CD4-positive, alpha-beta T cell treated with Interleukin-17A for 4 hours (primary cell): ENCODE measurements at places on chromosomes 3 and 15.

DNA sequence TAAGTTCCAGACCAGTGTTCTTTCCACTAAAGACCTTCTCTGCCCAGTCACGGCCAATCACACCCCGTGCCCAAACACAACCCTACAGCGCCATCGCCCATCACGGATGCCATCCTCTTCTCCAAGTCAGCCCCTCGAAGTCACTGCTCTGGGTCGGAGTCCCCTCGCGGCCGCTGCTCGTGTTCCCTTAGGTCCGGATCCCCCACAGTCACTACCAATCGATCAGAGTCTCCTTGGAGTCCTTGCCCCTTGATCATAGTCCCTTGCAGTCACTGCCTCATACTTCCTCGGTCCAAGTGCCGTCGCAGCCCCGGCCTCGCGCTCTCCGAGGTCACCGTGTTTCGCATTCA lies 461 bp downstream of the PCYT1A start:
- DNase-seq, result peak; percentile 28

- no peak for DNase-seq
Observed at GRCh38 chr3:23748398-23749110, 57.2 kb upstream of the UBE2E1 start.

GRCh38 chr3:170738766-170739165 lies 131.2 kb downstream of the RPL22L1 start:
- DNase-seq, result no peak

DNA sequence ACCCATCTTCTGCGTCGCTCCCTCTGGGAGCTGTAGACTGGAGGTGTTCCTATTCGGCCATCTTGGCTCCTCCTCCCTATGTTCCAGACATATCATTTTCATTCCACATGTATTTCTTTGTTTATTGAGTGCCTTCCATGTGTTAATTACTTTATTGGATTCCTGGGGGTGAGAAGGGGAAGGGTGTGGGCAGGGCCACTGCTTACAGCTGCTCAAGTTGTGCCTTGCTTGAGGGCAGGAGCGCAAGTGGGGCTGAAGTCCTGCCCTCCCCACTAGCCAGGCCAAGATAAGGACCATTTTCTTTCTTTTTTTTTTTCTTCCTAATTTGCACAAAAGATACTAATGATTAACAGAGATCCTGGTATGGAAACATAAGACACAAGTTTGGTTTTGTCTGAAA lies 224.8 kb downstream of the LPP start:
- DNase-seq, result no peak

GRCh38 chr3:43015572-43015971 lies 36.5 kb downstream of the GASK1A start:
- no peak for DNase-seq

- DNase-seq, result no peak
Observed at GRCh38 chr3:191065181-191065805, 133.7 kb upstream of the OSTN start.

- no peak for DNase-seq
Observed at GRCh38 chr3:180093535-180093934, 56.8 kb upstream of the PEX5L start.

- no peak for DNase-seq
Observed at GRCh38 chr3:129021140-129021551, 20.0 kb downstream of the EFCC1 start.

DNA sequence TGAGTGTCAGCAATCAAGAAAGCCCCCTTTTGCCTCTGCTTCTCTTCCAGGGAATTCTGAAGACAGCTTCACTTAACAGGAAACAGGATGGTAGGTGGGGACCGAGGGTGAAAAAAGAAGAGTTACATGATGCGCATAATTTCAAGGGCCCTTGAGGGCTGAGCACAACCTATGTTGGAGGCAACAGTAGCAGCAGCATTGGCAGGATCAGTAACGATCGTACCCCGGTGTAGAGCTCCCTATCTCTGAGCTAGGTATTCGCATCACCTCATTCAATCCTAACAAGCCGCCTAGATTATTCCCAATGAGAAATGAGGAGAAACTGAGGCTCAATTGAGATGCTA lies 432 bp upstream of the RAD54L2 start:
- peak; percentile 10 for DNase-seq

DNA sequence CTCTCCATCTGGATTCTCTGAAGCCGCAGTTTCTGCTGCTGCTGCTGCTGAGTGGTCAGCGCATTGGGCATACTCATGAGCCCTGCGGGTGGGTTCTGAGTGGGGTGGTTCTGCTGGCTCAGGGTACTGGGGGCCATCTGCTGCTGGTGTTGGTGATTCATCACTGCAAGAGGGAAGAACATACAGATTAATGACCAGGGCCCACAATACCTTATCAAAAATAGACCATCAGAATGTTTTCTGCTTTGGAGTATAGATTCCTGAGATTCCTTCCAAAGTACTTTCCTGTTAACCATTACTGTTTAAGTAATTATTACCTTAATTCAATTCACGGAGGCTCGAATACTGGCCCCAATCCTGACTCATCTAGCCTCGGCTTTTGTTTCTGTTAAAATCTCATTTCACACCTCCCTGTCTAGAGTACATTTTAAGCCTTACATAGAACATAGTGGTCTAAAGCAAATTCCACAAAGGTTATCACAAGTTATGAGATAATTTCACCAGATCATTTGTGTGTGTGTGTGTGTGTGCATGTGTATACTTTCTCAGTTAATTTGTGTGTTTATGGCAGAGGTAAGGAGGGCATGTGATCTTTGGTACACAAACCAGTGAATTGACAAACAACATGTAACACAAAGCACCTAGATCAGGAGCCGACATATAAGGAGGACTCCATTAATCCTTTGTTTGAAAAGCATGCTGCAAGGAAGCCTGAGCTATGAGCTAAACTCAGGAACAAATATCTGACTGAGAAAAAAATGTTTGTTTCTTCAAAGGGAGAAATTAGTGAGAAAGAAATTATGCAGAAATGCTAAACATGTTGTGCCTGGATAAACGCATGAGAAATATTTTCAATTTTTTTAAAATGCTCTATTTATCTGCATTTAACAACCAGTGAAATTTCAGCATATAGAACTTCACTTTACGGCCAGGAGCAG lies 68.1 kb downstream of the TM4SF4 start:
- DNase-seq, result no peak

GRCh38 chr3:14810070-14810791 lies 8.5 kb upstream of the FGD5 start:
- no peak for DNase-seq

DNA sequence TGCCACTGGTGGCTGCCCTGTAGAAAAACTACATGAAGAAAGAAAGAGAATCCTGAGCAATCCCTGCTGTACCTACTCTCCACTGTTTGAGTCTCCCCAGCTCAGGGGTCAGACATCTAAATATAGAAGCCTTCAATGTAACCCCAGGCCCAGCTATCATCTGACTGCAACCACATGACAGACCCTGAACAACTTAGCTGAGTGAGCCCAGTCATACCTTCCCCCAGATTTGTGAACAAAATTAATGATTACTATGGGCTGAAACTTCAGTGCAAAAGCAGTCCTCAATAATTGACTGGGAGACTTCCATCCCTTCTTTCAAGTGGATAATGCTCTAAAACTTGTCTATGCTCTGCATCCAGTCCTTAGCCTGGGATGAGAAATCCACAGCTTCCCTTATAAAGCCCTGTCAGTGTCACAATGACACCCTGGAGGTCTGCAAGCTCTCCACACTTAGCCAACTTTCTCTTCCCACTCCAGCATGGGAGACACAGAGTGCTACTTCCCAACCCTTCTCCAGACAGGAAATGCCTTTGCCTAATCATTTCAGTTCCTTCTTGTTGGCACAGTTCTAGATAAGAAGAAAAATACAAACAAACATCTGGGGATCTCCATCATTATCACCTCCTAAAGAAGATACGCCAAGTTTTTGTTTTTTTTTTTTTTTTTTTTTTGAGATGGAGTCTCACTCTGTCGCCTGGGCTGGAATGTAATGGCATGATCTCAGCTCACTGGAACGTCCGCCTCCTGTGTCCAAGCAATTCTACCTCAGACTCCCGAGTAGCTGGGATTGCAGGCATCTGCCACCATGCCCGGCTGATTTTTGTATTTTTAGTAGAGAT lies 198.5 kb upstream of the GADL1 start:
- DNase-seq, result no peak

- no peak for DNase-seq
Observed at GRCh38 chr15:44713006-44713966, 2.0 kb downstream of the B2M start.

- DNase-seq, result no peak
Observed at GRCh38 chr15:67104510-67104909, 39.1 kb downstream of the SMAD3 start.

- no peak for DNase-seq
Observed at GRCh38 chr3:13537244-13537908, 11.5 kb upstream of the FBLN2 start.

- DNase-seq, result no peak
Observed at GRCh38 chr15:63350178-63350621, 31.4 kb downstream of the CA12 start.

- DNase-seq, result no peak
Observed at GRCh38 chr3:116265320-116265695, 180.0 kb downstream of the LSAMP start.

DNA sequence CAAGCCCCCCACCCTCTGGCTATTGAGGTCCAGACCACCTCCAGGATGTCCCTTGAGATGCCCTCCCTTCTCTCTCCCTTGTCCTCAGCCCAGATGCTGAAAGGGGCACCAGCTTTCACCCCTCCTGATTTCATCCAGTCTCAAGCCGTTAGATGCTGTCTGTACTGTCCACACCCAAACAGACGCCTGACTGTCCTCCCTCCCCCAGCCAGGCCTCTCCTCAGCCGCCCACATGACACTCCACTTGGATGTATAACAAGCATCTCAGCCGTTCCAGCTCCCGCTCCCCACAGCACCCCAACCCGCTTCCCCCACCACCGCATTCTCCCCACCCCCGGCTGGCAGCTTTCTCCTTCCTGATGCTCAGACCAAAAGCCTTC lies 25.0 kb upstream of the CYP11A1 start:
- no peak for DNase-seq

- DNase-seq, result no peak
Observed at GRCh38 chr3:30073622-30074021, 532.8 kb upstream of the TGFBR2 start.

- peak; percentile 5 for DNase-seq
Observed at GRCh38 chr3:107674371-107674770, 151.6 kb downstream of the BBX start.

- DNase-seq, result no peak
Observed at GRCh38 chr15:43775411-43775965, 1.3 kb downstream of the ELL3 start.

DNA sequence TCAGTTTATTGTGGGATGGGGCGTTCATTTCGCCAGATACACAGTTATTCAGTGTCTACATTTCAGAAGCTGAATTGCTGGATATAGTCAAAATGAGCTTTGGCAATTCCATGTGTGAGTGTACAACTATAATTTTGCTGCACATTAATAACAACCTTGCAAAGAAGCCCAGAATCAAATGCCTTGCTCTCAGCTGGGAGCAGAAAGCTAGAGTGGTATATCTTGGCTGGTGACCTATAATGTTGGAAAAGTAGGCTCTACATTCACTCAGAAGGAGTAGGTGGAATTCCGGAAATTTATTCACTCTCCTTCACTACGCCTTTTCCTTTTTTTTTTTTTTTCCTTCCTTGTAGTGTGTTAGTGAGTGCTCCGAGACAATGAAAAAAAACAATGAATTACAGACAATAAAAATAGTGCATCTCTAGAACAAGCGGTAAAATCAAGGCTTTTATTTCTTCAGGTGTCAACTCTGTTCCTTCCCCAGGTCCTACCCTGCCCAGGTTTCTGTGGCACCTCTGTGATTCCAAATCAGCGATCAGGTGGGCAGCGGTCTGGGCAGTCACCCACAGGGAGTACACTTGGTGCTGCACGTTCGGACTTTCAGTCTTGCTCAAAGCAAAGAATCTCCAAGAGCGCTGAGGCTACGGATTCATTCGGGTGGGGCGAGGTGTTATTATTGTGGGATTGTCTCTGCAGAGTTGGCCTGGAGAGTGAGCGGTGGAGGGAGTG lies 910 bp upstream of the ARPP21 start:
- no peak for DNase-seq

DNA sequence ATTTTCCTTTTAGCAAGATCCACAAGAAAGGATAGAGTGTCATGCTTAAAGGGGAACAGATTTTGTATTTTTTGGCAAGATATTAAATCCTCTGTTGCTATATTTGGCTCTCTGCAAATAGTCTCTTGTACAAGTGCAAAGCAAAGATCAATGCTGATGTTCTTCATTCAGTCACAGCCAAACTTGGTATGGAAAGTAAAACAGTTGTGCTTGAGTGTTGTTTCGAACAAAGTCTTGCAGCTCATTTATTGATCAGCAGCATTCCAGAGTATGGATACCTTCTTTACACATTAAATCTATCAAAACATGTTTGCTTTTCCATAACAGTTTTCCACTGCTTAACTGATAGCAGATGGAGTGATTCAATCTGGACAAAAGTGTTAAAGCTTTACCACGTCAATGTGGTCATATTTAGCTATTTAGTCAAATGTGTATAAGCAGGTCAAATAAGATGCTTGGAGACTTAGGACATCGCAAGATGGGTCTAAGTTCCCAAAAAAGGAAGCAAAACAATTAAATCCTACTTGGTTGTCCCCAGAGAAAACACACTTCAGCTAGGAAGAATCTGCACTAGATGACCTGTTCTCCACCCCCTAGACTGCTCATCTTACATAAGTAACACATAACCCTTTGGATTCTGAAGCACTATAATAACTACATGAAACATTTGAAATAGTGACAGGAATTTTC lies 52.4 kb downstream of the VGLL3 start:
- no peak for DNase-seq

DNA sequence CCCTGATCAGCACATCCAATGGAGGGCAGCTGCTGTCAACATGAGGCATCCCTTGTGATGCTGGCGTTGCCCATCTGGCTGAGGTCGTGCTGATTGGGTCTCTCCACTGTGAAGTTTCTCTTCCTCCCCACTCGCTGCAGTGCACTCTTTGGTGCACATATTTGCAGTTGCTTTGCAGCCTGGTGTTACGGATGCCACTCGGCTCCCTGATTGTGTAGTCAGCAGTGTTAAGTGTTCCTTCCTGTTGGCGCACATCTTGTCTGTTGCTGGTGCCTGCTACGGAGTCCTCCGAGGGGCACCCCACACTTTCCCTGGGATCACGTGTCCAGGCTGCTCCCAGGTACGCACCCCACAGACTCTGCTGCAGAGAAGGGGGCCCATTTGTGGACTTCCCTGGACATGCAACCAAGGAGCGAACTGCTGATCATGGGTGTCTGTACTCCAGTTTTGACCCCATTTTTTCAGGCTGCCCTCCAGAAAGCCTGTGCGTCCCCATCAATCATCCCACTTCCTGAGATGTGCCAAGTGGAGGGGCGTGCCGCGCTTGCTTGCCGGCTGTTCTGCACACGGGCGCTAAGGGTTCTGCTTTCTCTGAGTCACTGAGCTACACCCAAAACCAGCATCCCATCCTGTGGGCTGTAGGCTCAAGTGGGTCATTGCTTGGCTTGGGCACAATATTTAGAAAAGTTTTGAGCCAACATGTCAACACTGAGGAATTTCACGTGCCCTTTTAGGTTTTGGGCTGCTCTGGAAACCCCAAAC lies 98.6 kb downstream of the FBLN2 start:
- DNase-seq, result peak; percentile 37

- no peak for DNase-seq
Observed at GRCh38 chr3:12593473-12593872, 36.6 kb downstream of the MKRN2 start.
